ENCODE measurements at places on chromosomes 4 and X. TPM values are rescaled to one million over a fixed set of nuclear protein-coding genes. Genes with fewer than 3 reads are reported as not detected.

The MAOA gene
- total RNA-seq, result 0.10 TPM

The NSDHL gene
- total RNA-seq, result 13.9 TPM

DNA sequence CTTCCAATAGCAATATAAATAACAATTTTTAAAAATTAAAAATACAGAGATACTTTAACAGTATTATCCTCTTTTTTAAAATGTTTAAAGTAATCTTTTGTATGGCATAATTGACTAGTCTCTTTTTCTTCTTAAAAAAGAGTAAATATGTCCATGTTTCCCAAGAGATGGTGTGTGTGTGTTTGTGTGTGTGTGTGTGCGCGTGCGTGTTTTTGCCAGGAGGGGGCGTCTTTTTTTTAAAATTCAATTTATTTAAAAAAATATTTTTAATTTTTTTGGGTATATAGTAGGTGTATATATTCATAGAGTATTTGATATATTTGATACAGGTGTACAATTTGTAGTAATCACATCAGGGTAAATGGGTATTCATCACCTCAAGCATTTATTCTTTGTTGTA lies 1073.7 kb downstream of the PCDH7 start:
- no peak for DNase-seq

GRCh38 chrX:71515038-71515396 lies 17.9 kb upstream of the OGT start:
- no peak for DNase-seq

GRCh38 chr4:183443655-183444213 lies 702 bp upstream of the CDKN2AIP start:
- peak; percentile 43 for DNase-seq
